ENCODE measurements at places on chromosomes 6 and 20. TPM values are rescaled to one million over a fixed set of nuclear protein-coding genes. Genes with fewer than 3 reads are reported as not detected.
A peak's percentile ranks its signal among the peaks of the same experiment; 100 is the strongest.

- H3K4me1 ChIP-seq: no peaks in the 10 kb centered on the region
- no peaks in the 10 kb centered on the region for H3K36me3 ChIP-seq
- H3K27me3 ChIP-seq: no peaks in the 10 kb centered on the region
- no peak for DNase-seq
- no peak overlapping the region for H3K4me3 ChIP-seq
Observed at GRCh38 chr6:42482174-42482573, 30.4 kb upstream of the TRERF1 start.

The TDP2 gene
- 28.2 TPM for total RNA-seq

The TRIM15 gene
- 0.79 TPM for total RNA-seq

The PRPH2 gene
- total RNA-seq: not detected

DNA sequence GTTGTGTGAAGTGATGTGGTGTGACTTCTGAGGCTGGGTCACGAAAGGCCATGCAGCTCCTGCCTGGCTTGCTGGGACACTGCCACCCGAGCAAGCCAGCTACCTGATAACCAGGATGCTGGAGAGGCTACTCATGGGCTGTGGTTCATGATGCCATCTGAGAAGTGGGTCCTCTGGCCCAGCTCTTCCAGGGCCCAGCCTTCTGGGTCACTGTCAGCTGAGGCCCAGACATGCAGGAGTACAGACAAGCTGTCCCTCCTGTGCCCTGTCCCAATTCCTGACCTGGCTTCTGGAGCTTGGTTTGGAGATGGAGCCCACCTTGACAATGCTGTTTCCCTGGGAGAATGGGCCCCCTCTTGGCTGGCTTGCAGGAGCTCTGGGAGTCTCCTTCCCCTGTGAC, 87.0 kb downstream of the DHX35 start:
- DNase-seq: no peak
- H3K27ac ChIP-seq: no peak overlapping the region
- H3K27me3 ChIP-seq: peaks cover 14% of the 10 kb centered on the region
- H3K36me3 ChIP-seq: peaks cover 4% of the 10 kb centered on the region

The ENPP1 gene
- 2.8 TPM for total RNA-seq

- H3K4me3 ChIP-seq: no peak overlapping the region
- H3K4me1 ChIP-seq: peaks cover 6% of the 10 kb centered on the region
- no peaks in the 10 kb centered on the region for H3K27me3 ChIP-seq
- peaks cover 76% of the 10 kb centered on the region for H3K36me3 ChIP-seq
Observed at GRCh38 chr6:36686668-36687513, 8.4 kb downstream of the CDKN1A start.

The TULP1 gene
- total RNA-seq: not detected

DNA sequence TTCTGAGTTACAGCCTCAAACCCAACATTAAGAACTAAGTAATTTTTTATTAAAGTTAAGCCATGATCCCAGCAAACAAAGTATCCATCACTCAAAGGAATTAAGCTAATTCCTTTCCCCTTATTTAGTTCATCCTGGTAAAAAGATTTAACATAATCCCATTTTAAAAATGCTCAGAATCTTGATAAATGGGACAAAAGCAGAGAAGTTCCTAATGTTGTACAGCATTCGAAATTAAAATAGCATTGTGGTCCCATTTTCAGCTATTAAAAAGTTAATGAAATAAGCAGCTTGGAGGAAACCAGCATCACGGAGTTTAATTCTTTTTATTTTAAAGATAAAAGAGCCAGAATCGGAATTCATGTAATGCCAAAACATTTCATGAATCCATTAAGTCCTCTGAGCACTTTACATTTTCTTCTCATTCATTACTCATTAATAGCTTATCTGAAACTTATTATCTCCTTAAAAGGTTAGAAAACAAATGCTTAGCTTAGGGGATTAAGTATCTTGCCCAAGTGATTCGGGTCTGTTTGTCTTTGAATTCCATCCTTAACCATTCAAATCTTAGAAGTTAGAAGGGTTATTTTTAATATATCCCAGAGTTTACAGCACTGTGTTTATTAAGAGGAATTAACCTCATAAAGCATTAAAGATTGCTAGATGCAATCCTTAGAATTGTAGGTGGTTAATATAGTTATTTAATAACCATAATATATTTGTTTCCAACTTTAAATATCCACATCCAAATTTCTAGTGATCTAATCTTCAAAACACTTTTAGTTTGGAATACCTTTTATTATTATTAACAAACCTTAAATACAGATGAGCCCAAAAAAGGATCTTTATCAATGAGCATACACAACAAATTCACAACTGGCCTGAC, 11.2 kb downstream of the RBM39 start:
- H3K27me3 ChIP-seq: no peaks in the 10 kb centered on the region
- no peak for DNase-seq
- peaks cover 96% of the 10 kb centered on the region for H3K36me3 ChIP-seq

DNA sequence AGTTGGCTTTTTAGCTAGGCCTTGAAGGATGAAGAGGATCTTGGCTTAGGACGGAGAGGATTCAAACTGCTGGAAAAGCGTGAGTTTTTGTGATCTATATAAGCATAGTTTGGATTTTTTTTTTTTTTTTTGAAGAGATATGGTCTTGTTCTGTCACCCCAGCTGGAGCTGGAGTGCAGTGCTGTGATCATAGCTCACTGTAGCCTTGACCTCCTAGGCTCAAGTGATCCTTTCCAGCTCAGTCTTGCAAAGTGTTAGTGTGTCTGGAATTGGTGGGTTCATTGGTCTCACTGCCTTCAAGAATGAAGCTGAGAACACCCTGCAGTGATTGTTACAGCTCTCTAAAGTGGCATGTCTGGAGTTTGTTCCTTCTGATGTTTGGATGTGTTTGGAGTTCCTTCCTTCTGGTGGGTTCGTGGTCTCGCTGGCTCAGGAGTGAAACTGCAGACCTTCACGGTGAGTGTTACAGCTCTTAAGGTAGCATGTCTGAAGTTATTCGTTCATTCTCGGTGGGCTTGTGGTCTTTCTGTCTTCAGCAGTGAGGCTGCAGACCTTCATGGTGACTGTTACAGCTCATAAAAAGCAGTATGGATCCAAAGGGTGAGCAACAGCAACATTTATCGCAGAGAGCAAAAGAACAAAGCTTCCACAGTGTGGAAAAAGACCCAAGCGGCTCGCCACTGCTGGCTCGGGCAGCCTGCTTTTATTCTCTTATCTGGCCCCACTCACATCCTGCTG, 37.5 kb upstream of the NUP153 start:
- DNase-seq: no peak
- no peaks in the 10 kb centered on the region for H3K27me3 ChIP-seq

The IL17A gene
- not detected for total RNA-seq

- no peak for DNase-seq
- H3K36me3 ChIP-seq: peaks cover 11% of the 10 kb centered on the region
- peaks cover 32% of the 10 kb centered on the region for H3K4me1 ChIP-seq
- H3K27me3 ChIP-seq: no peaks in the 10 kb centered on the region
- no peak within 1 kb of the TSS for H3K27ac ChIP-seq
- H3K4me3 ChIP-seq: no peak within 1 kb of the TSS
Observed at GRCh38 chr6:31120151-31120915, at the start of gene CDSN. CDSN (minus strand) TSS chr6:31120446; CDS start chr6:31120419, 27 bp downstream.

DNA sequence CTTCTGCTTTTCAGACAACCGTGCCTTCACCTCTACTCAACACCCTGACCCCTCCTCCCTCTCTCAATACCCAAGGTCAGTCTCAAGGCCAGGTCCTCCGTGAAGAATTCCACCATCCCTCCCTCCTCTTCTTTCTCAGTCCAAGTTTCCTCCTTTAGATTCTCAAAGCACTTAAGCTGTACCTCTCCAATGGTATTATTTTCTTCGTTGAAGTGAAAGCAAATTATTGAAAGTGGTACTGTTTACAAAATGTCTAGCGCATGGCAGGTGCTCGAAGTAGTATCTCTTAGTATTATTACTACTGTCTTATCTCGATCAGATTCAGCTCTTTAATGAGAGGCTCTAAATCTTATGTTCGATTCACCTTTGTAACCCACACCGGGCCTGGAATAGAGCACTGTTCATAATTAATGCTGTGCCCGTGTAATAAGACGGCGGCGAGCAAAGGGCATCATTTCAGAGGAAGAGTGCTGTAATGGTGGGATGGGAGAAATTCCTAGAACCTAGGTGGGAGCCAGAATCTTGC, 593 bp upstream of the RALGAPB start:
- peaks cover 23% of the 10 kb centered on the region for H3K4me1 ChIP-seq
- peak overlapping the region; percentile 81 for H3K27ac ChIP-seq
- H3K36me3 ChIP-seq: no peaks in the 10 kb centered on the region
- H3K27me3 ChIP-seq: no peaks in the 10 kb centered on the region
- peak overlapping the region; percentile 78 for H3K4me3 ChIP-seq

DNA sequence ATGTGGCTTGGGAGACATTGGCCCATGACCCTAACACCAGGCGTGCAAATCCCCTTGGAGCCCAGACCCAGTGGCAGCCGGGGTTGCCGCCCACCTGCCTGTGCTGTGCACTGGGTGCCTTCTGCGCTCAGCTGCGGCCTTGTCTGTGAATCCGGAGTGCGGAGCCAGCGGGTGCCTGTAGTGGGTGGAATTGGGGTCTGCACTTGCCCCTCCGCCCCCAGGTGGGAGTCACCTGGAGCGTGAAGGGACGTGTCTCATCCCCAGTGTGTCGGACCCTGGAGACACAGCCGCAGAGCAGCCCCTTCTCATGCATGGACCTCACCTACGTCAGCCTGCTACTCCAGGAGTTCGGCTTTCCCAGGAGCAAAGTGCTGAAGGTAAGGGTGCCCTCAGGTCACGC, 22.9 kb upstream of the PYGB start:
- H3K27me3 ChIP-seq: no peaks in the 10 kb centered on the region
- H3K4me1 ChIP-seq: peaks cover 23% of the 10 kb centered on the region
- H3K36me3 ChIP-seq: peaks cover 28% of the 10 kb centered on the region
- no peak overlapping the region for H3K27ac ChIP-seq

DNA sequence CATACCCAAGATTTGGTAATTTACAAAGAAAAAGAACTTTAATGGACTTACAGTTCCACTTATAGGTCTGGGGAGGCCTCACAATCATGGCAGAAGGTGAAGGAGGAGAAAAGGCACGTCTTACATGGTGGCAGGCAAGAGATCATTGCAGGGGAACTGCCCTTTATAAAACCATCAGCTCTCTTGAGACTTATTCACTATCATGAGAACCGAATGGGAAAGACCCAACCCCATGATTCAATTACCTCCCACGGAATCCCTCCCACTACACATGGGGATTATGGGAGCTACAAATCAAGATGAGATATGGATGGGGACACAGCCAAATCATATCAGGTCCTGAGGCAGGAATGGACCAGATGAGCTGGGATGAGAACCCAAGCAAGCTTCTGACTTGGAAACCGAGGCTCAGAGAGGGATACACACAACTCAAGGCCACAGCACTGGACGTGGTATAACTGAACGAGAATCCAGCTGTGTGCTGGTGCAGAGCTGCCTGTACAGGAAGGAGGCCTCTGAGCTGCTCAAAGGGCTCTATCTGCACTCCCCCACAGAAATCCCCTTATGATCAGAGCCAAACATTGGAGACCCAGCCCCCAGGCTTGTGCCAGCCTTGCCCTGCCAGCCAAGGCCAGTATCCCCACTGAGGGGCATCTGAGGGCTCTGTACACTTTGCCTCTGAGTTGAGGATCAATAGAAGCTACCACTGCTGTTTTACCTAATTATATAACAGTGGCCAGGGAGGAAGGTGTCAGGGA, 137.8 kb downstream of the CEBPB start:
- H3K27me3 ChIP-seq: no peaks in the 10 kb centered on the region
- DNase-seq: no peak
- no peaks in the 10 kb centered on the region for H3K36me3 ChIP-seq
- no peak overlapping the region for H3K27ac ChIP-seq
- H3K4me3 ChIP-seq: no peak overlapping the region

GRCh38 chr6:34025112-34025807, 120.6 kb downstream of the GRM4 start:
- no peak overlapping the region for H3K4me3 ChIP-seq
- H3K4me1 ChIP-seq: peaks cover 6% of the 10 kb centered on the region

DNA sequence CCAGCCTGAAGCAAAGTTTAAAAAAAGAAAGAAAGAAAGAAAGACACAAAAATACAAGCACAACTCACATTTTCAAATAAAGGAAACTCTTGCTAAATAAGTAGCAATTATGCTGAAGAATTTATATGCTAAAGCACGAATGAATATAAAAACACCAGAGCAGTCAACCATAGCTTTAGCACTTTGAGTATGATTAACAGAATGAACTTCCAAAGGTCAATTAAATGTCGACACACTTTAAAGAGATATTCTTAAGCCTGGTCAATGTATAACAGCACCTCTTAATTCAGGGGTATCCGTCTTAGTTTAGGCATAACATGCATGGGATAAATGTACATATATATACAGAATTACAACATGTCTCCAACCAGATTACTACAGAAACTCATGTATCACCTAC, 125.9 kb downstream of the OGFRL1 start:
- no peak for DNase-seq
- H3K27me3 ChIP-seq: no peaks in the 10 kb centered on the region
- H3K36me3 ChIP-seq: peaks cover 23% of the 10 kb centered on the region
- no peak overlapping the region for H3K27ac ChIP-seq

GRCh38 chr6:117915846-117916245, 8.8 kb downstream of the SLC35F1 start:
- H3K4me3 ChIP-seq: no peak overlapping the region
- H3K27ac ChIP-seq: no peak overlapping the region
- H3K4me1 ChIP-seq: no peaks in the 10 kb centered on the region
- H3K27me3 ChIP-seq: no peaks in the 10 kb centered on the region
- DNase-seq: no peak

DNA sequence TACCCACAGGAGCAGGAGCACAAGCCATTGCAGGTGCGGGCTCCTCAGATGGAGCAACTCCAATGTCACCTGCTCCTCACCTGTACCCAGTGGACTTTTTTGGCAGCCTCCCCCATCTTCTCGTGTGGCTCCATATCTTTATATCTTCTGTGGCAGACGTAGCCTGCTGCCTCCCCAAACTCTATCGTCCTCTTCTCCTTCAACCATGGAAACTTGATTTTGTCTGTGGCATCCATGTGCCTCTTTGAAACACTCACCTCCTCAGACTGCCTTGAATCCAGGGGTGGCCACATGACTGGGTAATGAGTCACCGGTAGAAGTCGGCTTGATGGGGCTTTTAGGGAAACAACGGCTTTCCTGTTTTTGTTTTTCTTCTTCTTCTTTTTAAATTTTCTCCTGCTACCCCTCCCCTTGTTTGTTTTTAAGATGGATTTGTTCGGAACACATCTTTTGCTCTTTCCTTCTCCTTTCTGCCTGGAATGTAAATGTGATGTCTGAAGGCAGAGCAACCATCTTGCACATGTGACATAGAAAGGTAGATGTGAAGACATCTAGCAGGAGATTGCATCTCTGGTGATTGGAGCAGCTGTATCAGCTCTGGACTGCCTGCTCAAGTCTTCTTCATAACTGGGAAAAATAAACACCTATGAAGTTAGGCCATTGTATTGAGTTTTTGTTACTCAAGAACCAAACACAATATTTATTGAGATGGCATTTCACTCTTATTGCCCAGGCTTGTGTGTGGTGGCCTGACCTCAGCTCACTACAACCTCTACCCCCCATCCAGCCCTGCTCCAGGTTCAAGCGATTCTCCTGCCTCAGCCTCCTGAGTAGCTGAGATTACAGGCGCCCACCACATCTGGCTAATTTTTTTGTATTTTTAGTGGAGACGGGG, 69.9 kb upstream of the DDR1 start:
- peak overlapping the region; percentile 92 for H3K27ac ChIP-seq
- H3K36me3 ChIP-seq: no peaks in the 10 kb centered on the region
- DNase-seq: peak; percentile 88
- peaks cover 39% of the 10 kb centered on the region for H3K4me1 ChIP-seq

The TP53TG5 gene
- total RNA-seq: not detected

The PAX1 gene
- total RNA-seq: not detected

All from MCF 10A (cell line).